ENCODE measurements at places on chromosomes 6 and 20.
A peak's percentile ranks its signal among the peaks of the same experiment; 100 is the strongest.

DNA sequence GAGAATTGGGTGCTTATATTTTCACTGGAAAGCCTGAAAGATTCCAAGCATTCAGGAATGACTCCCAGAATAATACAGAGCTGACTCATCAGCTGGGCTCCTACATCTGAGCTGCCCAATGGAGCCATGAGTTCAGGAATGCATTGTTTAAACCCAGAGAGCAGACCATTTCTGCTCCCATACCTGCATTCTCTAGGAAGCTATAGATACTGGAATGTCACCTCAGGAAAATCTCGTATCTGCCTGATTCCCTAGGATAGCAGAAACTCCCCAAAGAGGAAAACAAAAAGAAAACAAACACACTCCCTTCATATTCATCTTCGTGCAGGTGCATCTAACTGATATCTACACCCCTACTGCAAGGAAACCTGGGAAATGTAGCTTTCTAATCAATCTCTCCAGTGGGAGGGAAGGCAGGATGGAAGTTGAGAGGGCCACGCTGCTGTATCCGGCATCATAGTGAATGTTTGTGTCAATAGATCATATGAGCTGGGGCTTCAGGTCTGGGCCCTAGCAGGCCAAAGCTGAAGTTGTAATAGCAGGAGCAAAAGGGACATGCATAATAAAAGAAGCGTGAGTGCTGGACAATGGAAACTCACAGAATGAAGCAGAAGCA lies 8.2 kb upstream of the SLC2A12 start:
- DNase-seq, result peak; percentile 80

DNA sequence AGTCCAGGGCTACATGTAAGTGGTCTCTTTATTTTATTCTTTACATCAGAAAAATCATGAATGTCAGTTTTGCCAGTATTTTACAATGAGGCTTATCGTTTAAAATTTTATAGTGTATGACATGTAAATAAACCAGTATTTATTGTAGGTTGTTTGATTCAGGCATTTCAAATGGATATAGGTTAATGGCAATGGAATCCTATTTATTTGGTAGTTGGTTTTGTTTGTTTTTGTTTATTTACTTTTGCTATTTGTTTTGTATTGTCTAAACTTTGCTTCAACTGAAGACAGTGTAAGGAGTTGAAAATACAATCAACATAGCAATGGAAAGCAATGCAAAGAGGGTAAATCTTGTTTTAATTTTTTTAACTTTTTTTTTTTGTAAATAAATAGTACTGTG lies 119.0 kb upstream of the SAMD5 start:
- no peak for DNase-seq

- peak; percentile 32 for DNase-seq
Observed at GRCh38 chr20:53223626-53224172, 251.5 kb downstream of the TSHZ2 start.

DNA sequence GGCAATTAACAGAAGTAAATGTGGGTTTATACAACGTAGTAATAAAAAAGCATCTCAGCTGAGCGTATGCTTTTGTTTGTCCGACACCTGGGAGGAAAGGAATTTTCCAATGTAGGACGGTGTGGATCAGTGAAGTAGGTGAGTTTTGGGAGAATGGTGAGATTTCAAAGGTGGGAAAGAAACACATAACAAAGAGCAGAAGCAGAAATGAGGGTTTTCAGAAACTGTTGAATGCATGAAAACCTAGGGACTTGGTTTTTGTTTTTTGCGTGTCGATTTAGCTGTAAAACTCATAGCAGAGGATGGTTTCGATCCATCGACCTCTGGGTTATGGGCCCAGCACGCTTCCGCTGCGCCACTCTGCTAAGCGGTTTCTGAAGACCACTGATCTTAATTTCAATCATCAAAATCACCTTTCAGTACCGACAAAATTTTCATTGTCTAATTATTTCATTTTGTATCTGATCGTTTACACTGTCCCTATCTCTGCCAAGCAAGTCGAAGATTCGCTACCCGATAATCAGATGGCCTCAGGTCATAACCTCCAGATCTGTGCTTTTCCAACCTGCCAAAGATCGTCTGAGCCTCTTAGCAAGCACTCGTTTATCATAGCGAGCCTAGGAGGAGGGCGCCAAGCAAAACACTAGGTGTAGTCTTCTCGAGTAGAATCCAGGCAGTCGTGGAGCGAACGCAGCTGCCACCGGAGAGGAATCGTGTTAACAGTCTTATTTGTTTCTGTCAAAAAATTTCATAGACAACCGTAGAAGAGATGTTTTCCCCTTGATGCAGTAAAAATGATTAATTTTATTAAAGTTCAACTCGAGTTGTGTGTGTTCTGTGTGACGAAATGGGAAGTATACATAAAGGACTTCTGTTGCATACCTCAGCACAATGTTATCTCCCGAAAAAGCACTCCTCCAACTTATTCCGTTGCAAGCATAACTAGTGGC lies 20.9 kb upstream of the POM121L2 start:
- DNase-seq, result peak; percentile 68

- no peak for DNase-seq
Observed at GRCh38 chr6:167328086-167328485, 3.2 kb downstream of the TTLL2 start.

GRCh38 chr6:17470938-17471327 lies 77.5 kb downstream of the CAP2 start:
- peak; percentile 67 for DNase-seq

GRCh38 chr6:153595903-153596302 lies 443.1 kb upstream of the OPRM1 start:
- DNase-seq, result peak; percentile 17

GRCh38 chr6:22613695-22614094 lies 44.3 kb downstream of the HDGFL1 start:
- DNase-seq, result peak; percentile 92

DNA sequence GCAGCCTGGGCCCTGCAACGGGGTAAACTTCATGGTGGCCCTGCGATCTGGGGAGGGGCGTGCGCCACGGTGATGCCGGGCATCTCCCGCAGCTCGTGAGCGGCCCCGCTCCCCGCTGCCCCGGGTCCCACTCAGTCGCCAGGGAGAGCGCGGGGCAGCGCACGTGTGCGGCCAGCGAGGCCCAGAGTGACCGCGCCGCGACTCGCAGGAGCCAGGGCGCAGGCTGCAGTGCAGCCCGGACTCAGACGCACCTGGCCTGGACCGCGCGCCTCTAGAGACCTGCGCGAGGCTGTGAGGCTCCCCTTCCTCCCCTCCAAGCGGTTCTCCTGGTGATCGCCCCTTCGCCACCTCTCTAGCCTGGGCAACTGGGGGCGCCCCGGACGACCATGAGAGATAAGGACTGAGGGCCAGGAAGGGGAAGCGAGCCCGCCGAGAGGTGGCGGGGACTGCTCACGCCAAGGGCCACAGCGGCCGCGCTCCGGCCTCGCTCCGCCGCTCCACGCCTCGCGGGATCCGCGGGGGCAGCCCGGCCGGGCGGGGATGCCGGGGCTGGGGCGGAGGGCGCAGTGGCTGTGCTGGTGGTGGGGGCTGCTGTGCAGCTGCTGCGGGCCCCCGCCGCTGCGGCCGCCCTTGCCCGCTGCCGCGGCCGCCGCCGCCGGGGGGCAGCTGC lies 652 bp downstream of the BMP6 start:
- no peak for DNase-seq

- peak; percentile 60 for DNase-seq
Observed at GRCh38 chr20:52959125-52959524, 13.0 kb upstream of the TSHZ2 start.

Data from fibroblast of skin of right quadriceps (primary cell).